ENCODE measurements at places on chromosomes 3 and 15. TPM values are rescaled to one million over a fixed set of nuclear protein-coding genes. Genes with fewer than 3 reads are reported as not detected.

DNA sequence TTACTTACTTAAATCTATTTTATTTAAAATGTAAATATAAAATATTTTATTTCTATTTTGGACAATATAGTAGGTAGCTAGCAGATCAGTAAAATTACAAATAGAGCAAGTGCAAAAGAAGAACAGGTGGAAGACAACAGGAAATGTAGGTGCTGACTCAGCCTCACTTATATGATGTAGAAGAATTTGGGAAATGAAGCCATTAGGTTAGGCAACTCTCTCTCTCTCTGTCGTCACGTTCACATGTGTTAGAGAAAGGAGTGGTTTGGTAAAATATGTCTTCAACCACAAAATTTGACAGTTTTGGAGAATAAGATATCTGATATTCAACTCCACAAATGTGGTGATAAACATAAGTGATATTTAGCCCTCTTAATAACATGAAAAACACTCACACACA is 532.5 kb upstream of the KCNMB2 start:
- peak; percentile 49 for DNase-seq

SPESP1 gene
- total RNA-seq, result 3.0 TPM

GRCh38 chr15:32943711-32944110 is 225.9 kb downstream of the GREM1 start:
- DNase-seq, result peak; percentile 37

CFAP100 gene
- total RNA-seq, result not detected

DISP2 gene
- total RNA-seq, result 0.36 TPM

- DNase-seq, result no peak
These were observed 8.0 kb upstream of the TMEM212 start for GRCh38 chr3:171835116-171835515.

DNA sequence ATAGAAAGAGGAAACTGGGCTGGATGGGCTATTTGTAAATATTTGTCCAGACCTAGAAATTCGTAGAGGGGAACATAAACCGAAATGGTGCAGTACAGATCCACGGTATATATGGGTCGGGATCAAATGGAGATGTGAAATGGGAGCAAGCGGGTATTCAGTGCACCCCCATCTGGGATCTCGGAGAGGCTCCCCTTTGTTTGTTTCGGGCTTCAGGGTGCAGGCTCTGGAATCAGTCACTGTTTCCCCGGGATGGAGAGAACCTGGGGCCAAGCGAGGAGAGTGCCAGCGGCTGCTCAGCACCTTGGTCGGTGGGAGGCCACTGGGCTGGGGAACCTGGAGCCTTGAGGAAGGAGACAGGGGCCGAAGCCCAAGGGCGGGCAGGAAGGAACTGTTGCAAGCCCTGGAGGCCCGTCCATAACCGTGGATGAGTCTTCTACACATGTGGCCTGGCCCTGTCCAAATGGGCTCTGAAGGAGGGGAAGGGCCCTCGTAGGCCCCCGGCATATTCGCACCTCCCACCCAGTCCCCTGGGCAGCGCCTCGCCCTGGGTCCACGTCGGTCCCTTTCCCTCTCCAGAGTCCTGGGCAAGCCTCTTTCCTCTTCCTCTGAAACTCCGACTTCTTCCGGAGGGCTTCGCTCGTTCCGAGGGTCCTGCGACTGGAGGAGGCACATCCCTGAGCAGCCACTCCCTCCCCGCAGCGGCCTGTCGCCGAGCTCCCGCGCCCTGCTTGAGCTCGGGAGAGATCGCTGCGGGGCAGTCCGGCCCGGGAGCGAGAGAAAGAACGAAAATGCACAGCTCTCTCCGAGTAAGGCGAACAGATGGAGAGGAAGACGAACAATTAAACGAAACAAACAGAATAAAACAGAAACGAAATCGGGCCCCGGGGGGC is 3.0 kb downstream of the ISL2 start:
- no peak for DNase-seq
